T-helper 17 cell (primary cell): ENCODE measurements at places on chromosomes 5 and 9.

DNA sequence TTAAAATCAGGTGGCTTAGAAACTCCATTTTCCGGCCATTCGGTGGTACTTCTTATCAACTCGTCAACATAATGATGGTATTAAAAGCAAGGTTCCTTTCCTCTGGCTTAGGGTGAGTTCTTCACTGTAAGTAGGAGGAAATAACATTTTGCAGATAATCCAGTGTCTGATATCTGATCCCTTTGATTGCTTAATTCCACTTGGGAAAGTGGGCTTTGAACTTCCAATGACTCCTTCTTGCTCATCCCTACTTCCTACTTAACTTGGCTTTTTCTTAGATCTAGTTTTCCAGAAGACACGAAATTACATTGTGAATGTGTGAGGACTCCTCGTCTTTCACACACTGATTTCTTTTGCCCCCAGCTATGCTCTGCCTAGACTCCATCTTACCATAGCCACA is 31.5 kb downstream of the DDX31 start:
- no peak for DNase-seq

DNA sequence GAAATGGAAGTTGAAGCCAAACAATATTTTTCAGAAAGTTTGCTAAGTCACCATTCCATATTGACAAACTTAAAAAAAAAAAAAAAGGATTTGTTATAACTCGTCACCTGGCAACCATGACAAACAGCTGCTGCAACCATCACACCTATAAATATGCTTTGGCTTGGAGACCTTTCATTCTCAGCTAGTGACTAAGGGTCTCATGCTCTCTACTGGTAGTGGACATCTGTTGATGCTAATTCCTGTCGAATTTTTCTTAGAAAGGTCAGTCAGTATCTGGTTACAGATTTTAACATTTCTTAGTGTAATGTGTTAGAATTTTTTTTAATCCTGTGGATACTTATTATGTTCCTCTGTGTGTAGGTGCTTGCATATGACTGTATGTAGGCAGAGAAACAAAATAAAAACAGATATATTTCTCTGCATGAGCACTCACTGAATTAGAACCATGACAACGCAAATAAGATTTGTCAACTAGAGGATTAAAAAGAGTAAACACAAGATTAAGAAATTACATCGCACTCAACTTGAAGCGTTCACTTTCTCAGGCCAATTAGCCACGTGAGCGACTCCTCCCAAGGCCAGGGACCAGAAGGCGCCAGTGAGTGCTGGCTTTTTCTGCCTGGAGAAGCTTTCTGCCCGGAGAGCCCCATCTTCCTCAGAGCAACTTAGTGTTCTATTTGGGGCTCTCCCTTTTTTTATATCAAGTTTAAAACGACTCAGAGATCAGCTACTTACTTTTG is 27.0 kb upstream of the ZNF622 start:
- DNase-seq: no peak

- DNase-seq: no peak
Observed at GRCh38 chr9:26159575-26160392, 481.5 kb upstream of the TUSC1 start.

- no peak for DNase-seq
Observed at GRCh38 chr9:84305497-84306131, 34.9 kb downstream of the SLC28A3 start.

- DNase-seq: no peak
Observed at GRCh38 chr5:150599917-150600511, 40.4 kb upstream of the SYNPO start.

GRCh38 chr5:157342822-157343402 is 77.0 kb downstream of the CYFIP2 start:
- DNase-seq: peak; percentile 20

DNA sequence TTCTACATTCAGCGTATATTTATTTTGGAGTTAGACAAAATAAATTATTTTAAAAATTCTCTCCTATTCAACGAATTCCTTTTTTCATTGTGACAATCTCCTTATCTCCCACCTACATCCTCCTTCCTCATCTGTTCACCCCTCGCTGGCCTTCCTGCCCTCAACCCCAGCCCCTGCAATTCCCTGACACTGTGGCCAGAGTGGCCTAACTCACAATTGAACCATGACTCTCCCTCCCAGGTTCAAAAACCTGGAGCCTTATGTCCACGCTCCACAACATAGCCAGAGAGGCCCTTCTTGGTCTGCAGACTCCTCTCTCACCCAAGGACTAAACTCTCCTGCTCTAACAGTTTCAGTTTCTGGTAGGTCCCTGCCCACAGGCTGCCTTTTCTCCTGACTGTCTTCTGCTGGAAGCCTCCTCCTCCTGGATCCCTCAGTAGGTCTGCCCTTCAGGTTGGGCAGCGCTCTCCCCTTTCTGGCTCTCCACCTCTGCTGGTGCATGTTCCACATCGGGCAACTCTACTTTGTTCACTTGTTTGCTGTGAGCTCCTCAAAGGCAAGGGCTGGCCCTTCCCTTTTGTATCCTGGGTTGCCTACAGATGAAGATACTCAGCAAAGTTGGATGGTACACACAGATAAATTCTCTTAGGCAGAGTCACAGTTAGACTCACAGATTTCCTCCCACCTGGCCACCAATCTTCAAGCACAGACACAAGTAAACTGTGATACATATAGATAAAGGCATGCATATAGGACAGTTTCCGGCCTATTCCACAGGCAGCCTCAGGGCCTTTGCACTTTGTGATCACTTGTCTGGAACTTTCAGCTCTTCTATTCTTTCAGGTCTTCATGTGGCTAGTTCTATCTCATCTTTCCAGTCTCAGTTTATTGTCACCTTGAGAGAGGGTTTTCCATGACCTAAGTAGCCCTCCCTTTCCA is 19.8 kb upstream of the MYORG start:
- no peak for DNase-seq

GRCh38 chr9:3526997-3527940 is 1.5 kb upstream of the RFX3 start:
- DNase-seq: no peak

- no peak for DNase-seq
Observed at GRCh38 chr9:88759364-88759763, 224.4 kb downstream of the NXNL2 start.

DNA sequence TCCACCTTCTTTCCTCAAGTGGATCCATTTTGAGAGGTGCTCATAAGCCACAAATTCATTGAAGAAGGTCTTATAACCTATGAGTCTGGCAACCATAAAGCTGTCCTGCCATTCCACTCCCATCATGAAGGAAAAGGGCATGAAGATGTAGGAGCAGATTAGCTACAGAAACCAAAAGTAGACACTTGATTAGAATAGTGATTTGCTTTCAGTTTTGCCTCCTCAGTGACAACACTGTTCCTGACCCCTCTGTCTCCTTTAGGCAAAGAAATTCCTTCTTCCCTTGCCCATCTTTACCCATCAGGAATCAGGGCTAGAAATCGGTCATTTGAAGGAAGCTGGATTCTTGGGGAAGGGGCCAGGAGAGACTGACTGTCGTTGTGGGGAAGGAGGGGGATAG is 55.2 kb downstream of the SLC28A3 start:
- DNase-seq: no peak

- no peak for DNase-seq
Observed at GRCh38 chr5:2003206-2003605, 120.5 kb upstream of the IRX4 start.

DNA sequence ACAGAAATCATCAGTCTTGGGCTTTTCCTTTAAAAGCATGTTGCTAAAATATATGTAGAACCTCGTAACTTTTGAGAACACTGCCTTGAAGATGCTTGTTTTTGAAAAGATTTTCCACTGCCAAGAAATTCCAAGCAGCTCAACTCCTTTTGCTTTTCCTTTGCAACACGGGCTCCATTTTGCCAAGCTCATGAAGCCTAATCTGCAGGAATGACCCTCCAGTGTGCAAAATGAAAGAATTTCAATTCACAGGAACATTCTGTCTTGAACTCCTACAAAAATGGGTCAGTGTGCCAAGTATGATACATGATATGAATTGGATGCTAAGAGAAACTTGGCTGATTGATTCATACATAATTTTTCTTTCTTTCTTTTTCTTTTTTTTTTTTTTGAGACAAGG is 35.4 kb upstream of the ERCC6L2 start:
- DNase-seq: no peak
